Left colon (tissue), 2 donors: ENCODE measurements at places on chromosomes 3 and 15.
A peak's percentile ranks its signal among the peaks of the same experiment; 100 is the strongest.

DNA sequence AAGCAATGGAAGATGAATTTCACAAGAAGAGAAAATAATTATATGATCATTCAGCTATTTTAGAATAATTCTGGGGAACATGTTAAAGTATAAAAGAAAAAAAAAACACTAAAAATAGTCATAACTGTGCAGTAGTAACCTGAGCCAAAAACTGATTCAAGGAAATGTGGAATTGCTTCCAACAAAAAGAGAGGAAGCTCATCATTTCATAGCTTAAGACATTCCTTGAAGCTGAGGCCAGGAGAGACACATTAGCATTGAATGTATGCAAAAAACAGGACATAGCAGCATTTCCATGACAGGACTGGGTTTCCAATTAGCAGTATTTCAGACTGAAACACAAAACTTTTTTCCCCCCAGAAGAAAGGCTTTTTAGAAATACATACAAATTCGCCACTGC lies 27.7 kb upstream of the LRRN1 start:
- no peak for DNase-seq

GRCh38 chr3:71466483-71466882 lies 117.0 kb downstream of the FOXP1 start:
- DNase-seq, result no peak

- no peak for DNase-seq
These were observed 516.1 kb upstream of the NAALADL2 start for GRCh38 chr3:174342941-174343501.

GRCh38 chr3:181637456-181637855 lies 74.3 kb upstream of the SOX2 start:
- no peak for DNase-seq

DNA sequence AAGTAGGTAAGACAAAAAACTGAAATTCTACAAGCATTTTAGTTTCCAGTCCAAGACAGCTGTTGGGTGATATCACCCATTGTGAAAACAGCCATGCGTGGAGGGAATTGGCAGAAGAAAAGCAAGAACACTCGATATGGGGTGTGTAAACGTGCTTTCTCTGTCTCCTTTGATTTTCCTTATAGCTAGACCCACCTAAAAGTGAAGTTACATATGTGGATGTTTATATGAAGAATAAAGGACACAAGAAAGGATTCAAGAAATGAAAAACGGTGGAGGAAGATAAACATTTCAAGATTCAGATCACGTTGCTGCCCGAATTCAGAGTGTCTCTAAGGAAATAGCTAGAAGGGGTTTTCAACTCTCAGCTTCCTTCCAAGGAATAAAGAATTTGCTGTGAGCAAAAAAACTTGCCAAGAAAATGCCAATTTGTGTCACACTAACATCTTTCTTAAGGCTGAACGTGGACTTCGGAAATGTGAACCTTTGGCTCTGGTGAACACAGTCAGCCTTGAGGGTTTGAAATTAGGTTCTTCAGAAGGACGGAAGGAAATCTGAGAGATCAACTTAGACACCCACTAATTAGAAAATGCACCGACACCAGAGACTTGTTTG lies 269.0 kb upstream of the ADAMTS9 start:
- DNase-seq, result no peak

DNA sequence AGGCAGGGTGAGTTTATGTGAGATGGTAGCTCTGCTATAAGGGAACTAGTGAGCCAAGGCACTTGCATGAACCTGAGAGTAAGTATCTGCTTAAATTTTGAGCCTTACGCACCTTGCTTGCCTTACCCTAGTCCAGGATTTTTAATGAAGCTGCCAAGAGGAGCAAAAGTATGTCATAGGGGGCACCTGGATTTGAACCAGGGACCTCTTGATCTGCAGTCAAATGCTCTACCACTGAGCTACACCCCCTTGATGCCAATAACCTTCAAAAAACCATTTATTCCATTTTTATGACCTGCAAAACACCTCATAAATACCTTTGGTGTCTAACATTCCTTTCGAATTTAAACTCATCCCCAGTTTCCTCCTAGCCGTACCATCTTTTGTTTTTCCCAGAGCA lies 88.3 kb upstream of the ACP3 start:
- DNase-seq, result no peak

DNA sequence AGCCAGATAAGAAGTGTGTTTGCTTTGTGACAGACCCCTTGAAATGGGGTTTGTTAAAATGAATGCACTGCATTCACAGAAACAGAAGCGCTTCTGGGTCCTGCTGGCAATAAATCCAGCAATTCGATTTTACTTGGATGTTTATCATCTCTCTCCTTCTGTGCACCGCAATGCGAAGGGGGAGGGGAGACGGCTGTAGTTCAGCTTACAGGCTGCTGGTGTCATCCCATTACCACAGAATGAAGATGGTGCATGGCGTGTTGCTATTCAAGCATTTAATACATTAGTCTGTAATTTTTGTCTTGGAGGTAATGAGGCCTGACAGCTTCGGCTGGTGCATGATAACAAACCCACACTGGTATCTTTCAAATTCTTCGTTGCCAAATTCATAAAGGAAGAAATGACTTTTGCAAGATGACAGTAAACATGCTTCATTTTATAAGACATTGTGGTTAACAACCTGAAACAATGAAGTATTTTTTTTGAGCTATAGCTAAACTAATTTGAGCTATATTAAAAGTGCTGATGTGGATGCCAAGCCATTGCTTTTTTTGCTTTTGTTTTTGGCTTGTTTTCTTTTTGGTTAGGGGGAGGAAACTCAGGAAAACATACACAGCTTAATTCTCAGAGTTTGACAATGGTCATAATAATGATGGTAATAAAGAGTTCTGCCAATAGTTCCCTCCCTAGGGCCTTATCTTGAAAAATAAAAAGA lies 418.3 kb downstream of the OTOL1 start:
- DNase-seq, result no peak

DNA sequence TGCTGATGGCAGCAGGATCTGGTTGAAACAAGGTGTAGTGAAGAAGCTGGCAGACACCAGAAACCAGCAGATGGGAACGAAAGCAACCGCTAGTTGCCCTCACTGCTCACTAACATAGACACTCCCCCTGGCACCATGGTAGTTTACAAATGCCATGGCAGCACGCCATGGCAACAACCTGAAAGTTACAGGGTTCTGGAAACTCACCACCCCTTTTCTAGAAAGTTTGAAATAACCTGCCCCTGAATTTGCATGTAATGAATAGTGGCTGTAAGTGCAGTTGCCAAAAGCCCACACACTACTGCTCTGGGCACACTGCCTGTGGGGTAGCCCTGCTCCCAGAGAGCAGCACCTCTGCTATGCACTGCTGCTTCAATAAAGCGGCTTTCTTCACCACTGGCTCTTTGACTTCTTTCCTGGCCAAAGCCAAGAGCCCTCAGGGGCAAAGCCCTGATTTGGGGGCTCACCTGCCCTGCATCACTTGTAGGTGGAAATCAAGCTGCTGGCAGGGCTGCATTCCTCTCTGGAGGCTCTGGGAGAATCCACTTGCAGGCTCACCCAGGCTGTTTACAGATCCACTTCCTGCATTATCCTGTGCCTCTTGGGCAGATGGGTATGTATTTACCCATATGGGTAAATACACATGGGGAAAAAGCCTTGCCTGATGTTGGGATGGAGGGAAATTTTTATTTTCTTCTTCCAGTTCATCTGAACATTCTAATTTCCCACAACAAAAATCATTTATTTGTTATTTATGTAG lies 2.0 kb upstream of the GP9 start:
- DNase-seq, result peak; percentile 76

DNA sequence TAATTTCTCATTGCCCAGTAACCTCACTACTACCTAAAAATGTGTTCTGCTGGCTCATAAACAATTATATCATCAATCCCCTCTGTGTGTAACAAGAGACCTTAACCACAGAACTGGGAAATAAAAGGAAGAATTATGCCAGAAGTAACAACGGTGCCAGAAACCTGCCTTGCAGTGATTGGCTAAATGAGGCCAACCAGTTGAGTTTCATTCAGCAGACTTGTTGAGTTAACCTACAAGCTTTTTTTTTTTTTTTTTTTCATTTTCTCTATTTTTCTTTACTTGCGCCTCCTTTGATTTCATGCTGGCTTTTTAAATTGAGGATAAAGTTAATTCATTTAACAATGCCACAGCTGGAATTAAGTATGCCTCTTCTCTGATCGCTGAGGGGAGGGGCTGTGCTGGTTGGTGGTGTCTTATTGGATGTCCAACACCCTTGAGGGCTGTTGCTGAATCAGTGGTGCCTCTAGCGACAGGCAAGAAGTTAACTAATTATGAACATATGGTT lies 30.0 kb upstream of the GMNC start:
- DNase-seq, result no peak

DNA sequence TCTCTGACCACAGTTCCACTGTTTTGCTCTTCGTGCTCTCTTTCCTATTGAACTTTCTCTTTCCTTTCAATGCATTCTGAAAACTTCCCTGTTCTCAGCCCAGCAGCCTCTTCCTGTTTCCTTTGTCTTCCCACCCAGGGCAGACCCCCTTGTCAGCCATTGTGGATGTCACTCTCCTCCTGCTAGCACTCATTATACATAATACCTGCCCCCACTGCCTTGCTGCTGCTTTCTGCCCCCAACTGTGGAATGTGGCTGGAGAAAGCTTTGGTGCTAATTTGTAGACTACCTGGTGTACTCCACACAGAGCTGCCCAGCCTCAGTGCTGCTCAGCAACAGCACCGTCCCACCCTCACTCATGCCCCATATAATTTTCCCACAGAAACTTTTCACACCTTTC lies 80.2 kb downstream of the CHCHD6 start:
- no peak for DNase-seq

- no peak for DNase-seq
These were observed 69.6 kb downstream of the ATP10A start for GRCh38 chr15:25793354-25794050.

- no peak for DNase-seq
These were observed 333.9 kb upstream of the THRB start for GRCh38 chr3:24828551-24828950.

GRCh38 chr15:101439285-101439919 lies 50.1 kb downstream of the PCSK6 start:
- DNase-seq, result no peak

- no peak for DNase-seq
These were observed 98.1 kb upstream of the CLSTN2 start for GRCh38 chr3:139836698-139837464.

DNA sequence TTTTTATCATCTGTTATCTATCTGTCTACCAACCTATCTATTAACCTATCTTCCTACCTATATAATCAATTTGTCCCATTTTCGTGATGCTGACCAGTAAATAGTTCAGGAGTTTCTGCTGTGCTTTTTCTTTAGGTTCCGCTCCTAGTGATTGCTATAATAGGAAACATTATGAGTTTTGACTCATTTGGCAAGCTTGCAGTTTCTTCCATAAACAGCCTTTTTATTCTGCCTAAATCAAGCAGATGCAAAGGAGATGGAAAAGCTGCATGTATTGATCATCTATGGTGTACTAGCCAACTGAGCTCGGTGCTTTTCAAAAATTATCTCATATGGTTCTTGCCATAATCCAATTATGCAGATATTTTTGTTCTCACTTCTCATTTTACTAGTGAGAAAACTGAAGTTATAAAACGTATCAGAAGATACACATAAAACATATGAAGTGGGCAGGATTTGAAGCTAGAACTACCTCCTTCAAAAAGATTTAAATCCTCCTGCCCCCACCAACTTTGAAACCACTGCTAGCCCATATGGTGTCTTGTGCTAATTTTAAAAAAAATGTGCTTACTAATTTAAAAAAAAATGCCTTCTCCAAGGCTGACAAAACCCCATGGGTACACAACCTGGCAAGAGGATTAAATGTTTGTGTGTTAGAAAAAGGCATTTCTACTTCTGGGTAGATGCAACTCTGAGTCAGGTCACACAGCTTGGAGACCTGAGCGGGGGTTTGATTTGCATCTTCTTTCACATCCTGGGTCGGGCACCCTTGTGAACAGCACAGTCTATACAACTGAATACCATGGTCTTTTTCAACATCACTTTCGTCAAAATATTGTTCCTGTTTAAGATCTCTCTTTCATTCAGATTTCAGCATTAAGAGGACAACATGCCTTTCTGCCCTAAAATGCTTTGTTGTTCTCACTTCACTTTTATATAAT lies 267.0 kb downstream of the CHL1 start:
- no peak for DNase-seq

DNA sequence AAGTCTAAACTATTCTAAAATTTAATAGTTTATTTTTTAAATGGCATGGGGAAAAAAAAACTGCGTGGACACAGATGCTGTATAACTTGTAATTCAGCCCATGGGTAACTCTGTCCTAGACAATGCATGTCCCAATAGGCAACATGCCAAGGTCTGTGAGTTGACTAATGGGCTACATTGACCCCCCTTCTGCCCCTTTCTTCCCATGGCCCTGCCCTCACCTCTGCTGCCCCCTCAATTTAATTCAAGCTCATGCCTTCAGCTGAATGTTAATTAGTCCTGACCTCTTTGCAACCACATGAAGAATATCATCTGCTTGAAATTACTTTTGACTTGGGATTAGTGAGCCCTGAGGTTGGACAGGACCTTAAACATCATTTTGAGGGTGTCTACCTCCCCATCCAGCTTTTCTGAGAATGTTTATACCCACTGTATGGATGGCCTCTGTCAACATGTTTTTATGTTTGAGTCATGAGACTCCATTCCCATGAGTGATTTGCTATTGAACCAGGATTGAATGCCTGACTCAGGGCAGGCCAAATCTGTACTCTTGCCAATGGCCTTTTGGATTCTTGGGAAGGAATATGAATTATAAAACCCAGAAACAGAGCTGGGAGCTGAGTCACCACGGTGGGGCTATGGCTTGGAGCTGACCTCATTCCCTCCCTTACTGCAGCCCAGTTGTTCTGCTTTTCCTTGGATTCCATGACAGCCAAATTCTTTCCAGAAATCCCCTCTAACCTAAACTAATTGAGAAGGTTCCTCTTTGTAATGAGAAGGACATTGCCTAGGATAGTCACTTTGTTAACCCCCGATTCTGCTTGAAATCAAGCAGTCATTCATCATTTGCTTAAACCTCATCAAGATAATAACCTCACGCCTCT lies 33.5 kb upstream of the PDE8A start:
- no peak for DNase-seq

- no peak for DNase-seq
These were observed 10.4 kb upstream of the KCNAB1 start for GRCh38 chr3:156109989-156110388.

- DNase-seq, result no peak
These were observed 45.1 kb downstream of the SEC22A start for GRCh38 chr3:123246866-123247265.

DNA sequence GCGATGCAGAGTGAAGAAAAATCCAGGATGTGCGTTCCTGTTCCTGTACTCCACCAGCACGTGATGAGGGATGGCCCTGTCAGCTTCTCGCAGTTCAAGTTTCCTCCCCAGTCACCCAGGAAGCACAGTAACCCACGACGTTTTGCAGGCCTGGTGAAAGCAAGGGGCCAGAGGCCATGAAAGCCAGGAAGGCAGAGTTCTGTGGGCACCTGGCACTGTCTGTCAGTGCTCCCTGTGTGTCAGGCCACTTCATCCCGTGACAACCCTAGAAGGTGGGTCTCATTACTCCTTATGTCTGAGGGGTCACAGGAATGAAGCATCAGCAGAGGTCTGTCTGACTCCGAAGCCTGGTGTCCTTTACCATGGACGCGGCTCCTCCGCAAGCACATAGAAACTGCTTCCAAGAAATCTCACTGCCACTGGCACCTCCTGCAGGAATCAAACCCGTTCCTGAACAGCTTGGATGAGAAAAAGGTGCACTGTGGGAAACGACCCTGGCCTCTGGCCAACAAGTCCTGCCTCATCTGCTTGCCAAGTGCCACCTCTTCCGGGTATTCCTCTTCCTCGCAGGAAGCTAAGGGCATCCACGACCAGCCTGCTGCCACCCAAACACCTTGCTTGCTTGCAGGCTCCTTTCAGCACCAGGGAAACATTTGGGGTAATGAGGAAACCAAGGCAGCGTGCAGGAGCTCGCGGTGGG lies 14.6 kb downstream of the RAB43 start:
- no peak for DNase-seq

GRCh38 chr3:37945156-37945806 lies 45.3 kb upstream of the VILL start:
- DNase-seq, result no peak
